Stimulated activated CD8-positive, alpha-beta memory T cell treated with anti-CD3 and anti-CD28 coated beads, Interleukin-4, amount 100 ng/mL, for 48 hours (primary cell): ENCODE measurements at places on chromosomes 13 and 19.
A peak's percentile ranks its signal among the peaks of the same experiment; 100 is the strongest.

GRCh38 chr13:99339736-99340397 lies 32.7 kb upstream of the GPR183 start:
- DNase-seq, result no peak

DNA sequence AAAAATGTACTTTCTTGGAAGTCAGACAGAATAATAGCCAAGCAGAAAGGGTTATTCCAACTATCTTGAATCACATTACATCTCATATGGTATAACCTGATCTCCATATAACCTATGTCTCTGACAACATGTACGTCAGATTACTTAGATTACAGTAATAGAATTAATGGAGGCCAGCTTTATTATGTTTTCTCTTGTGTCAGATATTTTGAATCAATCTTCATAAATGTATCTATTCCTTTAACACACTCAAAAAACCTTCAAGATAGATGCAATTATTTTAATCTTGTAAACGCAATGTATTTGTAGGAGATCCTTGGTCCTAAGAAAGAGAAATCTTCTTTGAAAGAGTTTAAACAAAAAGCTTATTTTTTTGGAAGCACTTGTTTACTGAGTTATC lies 188.4 kb upstream of the KLF12 start:
- no peak for DNase-seq

DNA sequence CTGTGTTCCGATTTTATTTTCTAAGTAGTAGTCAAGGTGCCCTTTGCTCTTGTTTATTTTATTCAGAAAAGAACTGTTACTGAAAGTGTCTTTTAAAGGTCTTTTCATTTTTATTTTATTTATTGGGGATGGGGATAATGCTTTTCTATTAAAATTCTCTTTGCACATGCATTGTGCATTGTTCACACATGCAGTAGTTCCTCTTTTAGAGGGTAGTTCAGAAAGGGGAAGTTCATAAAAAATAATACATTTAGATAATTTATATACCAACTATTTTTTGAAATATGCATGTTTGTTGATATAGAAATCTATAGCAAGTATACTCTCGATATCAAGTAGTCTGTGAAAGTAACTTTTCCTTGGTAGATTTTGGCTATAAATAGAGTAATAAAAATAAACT lies 3.5 kb downstream of the GPC5 start:
- no peak for DNase-seq

DNA sequence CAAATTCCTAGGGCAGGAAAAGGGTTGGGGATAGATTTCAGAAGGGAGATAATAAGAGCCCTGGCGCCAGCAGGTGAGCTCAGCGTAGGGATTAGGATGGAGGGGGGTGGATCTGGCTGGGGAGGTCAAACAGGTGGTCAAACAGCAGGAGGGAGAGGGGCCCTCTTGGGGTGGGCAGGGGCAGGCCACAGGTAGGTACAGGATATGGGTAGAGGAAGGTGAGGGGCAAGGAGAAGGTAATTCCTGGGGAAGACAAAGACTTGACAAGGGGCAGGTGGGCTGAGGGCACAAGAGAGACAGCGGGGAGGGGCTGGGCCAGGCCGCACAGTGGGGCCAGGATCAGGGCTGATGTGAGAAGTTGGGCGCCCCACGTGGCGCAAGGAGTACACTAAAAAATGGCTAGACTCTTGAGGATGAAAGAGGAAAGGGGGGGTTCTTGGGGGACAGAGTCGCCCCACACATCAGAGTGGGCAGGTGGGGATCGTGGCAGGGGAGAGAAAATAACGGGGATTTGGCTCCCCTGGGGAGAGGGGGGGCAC lies 713 bp downstream of the KRI1 start:
- DNase-seq, result peak; percentile 75

GRCh38 chr13:27450921-27451471 lies 632 bp upstream of the MTIF3 start:
- DNase-seq, result peak; percentile 49
